NCI-H146 (cell line): ENCODE measurements at places on chromosomes 11 and 22.
A peak's percentile ranks its signal among the peaks of the same experiment; 100 is the strongest.

- peak; percentile 84 for DNase-seq
These were observed 707 bp upstream of the FTH1 start for GRCh38 chr11:61967924-61968757.

GRCh38 chr11:123158033-123159003 is 36.7 kb downstream of the CLMP start:
- no peak for DNase-seq

DNA sequence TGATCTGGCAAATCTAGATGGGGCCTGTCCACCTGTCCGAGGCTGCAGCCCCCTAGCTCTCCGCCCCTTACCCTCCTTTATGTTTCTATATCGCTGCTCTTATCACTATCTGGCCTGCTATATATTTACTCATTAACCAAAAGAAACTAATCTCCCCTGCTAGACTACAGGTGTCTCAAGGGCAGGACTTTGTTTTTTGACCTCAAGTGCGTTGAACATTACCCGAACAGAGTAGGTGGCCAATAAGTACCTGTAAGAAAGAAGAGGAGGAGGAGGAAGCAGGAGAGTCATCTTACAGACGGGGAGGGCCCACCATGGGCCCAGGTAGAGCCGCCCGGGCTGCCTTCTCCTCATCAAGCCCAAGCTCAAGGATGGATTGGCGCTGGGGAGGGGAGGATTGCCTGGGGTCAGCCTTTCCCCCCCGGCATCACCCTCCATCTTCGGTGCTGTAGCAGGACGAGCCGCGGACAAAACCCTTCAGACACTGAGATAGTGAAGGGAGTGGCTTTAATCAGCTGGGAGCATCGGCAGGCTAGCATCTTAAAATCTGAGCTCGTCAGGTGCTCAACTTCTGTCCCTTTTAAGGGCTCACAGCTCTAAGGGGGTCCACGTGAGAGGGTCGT is 1.2 kb upstream of the P2RY6 start:
- DNase-seq: no peak

DNA sequence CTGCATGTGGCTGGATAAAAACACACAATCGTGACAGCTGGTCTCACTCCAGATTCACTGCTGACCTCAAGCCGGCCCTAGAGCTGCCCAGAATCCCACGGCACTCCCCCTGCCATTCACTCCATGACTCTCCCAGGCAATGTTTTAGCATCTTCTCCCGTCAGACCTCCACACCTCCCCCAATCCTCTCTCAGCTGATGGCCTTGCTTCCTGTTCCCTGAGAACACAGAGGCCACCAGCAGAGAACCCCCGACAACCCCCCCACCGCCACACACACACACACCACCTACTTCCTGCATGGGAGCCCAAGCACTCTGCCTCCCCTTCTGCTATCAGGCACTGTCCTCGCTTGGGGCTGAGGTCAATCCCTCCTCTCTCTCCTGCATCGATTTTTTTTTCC is 9.3 kb downstream of the TNKS1BP1 start:
- no peak for DNase-seq

DNA sequence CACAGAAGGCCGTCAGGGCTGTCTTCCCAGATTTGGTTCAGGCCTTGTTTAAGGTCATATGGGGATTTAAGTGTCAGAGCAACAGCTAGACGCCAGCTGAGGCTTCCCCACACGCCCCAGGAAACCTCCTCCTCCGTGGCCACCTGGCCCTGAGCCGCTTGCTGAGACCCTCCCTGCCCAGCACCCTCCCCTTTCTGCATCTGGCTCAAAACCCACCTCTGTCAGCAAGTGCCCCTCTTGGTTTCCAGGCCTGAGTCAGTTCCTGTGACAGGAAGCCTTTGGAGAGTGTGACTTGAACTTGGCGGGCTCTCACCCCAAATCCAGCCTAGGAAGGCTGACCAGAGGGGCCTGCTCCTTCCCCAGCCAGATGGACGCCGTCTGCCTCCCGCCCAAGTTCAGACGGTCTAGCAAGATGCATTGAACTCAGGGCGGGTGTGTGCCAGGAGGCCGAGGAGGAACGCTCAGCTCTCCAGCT is 561 bp downstream of the FXYD2 start:
- DNase-seq: no peak

DNA sequence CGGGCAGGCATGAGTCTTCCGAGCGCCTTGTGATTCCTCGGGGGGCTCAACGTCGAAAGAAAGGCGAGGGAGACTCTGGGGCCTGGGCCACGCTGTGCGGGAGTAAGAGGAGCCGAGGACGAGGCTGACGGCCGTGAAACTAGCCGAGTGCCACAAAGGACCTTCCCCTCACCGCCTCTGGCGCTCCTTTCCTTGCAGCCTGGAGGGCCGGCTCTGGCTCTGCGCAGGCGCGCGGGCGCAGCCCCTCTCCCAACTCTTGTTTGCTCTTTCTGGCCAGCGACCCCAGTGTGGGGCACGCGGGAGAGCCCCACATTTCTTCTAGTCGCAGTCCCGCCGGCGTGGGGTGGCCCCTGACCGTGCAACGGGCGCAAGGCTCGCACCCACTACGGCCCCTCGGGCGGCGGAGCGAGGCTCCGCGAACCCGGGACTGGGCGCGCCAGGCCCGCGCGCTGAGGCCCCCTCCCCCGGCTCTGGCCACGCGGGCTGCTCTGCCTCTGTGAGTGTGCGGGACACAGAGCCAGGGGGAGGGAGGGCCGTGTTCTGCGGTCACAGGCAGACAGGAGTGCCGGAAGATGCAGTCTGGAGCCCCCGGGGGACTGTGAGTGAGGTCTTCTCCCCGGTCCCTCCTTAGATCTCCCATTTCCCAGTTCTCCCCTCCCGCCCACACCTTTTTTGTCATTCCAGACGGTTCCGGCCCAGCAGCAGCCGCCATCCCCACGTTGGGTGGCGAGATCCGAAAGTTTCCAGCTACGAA is 1.0 kb upstream of the TOB2 start:
- DNase-seq: peak; percentile 63

DNA sequence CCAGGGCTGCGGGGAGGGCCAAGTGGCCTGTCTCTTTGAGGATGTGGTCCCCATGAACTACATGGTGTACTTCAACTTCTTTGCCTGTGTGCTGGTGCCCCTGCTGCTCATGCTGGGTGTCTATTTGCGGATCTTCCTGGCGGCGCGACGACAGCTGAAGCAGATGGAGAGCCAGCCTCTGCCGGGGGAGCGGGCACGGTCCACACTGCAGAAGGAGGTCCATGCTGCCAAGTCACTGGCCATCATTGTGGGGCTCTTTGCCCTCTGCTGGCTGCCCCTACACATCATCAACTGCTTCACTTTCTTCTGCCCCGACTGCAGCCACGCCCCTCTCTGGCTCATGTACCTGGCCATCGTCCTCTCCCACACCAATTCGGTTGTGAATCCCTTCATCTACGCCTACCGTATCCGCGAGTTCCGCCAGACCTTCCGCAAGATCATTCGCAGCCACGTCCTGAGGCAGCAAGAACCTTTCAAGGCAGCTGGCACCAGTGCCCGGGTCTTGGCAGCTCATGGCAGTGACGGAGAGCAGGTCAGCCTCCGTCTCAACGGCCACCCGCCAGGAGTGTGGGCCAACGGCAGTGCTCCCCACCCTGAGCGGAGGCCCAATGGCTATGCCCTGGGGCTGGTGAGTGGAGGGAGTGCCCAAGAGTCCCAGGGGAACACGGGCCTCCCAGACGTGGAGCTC is 13.5 kb downstream of the ADORA2A start:
- no peak for DNase-seq

DNA sequence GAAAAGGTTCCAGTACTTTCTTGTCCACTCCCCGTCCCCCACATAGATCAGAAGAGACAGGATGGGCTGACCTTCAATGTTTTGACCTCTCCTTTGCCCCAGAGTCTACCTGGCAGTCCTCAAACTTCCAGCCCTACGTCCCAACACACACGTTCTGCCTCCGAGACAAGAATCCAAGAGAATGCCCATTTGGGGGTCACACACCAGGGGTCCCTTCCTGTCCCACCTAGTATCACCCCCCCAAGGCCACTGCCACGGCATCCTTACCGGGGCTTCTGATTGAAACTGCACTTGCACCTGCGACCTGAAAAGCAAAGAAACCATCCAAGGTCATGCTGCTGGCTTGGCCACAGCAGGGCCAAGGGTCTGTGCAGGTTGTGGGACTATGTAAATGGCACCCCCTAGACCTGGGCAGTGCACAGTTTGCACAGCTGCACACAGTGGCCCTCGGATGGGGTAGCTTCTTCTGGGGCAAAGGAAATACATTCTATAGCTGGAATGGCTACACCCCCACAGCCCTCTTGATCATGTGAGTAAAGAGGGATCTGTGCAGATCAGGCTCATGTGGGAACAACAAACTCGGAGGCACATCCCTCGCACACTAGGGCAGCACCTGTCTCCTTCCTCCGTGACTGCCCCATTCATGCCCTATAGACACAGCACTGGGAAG is 16.5 kb upstream of the FXYD2 start:
- DNase-seq: no peak

GRCh38 chr11:18322818-18323570 is 627 bp downstream of the GTF2H1 start:
- peak; percentile 11 for DNase-seq

- peak; percentile 41 for DNase-seq
These were observed 4.2 kb upstream of the ME3 start for GRCh38 chr11:86676533-86677154.

- DNase-seq: no peak
These were observed 22.8 kb downstream of the OSBP2 start for GRCh38 chr22:30717331-30717921.

DNA sequence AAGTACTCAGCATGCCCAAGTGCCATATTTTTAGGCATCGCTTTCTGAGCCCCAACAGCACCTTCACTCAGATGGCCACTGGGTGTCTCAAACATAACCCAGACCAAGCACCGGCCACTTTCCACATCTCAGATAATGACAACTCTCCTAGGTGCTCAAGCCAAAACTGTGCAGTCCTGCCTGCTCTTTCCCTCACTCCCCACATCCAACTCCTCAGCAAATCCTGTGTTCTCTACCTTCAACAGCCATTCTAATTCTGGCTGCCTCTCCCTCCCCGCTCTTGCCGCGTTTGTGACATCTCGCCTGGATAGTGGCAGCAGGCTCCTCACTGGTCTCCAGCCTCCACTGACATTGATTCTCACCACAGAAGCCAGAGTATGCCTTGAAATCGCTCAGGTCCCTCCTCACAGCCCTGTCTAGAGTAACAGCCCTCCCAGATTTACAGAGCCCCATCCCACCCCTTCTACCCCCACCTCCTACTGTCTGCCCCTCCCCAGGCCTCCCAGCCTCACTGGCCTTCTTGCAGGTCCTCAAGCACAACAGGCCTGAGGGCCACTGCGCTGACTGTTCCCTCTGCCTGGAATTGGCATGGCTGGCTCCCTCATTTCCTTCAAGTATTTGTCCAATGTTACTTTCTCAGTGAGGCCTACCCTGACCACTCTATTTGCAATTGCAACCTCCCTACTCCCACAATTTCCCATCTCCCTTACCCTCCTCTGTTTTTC is 1.3 kb upstream of the PHETA2 start:
- no peak for DNase-seq

DNA sequence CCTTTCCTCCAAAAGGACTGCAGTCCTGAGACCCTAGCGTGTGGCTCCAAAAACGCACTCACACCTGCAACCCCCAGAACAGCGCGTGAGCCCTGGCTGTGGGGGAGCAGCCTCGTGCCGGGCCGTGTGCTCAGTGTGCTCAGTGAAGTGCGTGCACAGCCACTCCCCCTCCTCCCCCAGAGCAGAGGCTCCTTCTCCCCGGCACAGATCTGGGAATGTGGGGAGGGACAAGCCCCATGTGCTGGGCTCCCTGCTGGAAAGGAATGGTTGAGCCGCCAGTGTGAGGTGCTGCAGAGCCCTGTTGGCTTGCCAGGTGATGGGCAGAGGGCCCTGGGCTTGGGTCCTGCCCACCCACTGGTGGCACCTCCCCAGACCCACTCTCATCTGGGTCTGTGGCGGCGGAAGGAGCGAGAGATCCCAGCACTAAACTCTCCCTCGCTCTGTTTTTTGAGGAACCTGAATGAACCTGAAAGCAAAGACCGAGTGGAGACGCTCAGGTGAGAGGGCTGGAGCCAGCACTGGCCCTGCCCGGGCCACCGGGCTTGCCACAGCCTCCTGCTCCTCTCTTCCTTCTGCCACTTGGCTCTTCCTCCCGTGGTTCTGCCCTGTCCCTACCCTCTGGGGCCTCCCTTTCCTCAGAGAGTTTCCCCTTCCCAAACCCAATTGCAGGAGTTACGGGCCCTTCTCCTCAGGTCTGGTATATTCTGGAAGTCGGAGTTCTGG is 9.0 kb downstream of the RCOR2 start:
- DNase-seq: no peak

- DNase-seq: no peak
These were observed 725 bp downstream of the ARHGAP42 start for GRCh38 chr11:100687630-100688395.

DNA sequence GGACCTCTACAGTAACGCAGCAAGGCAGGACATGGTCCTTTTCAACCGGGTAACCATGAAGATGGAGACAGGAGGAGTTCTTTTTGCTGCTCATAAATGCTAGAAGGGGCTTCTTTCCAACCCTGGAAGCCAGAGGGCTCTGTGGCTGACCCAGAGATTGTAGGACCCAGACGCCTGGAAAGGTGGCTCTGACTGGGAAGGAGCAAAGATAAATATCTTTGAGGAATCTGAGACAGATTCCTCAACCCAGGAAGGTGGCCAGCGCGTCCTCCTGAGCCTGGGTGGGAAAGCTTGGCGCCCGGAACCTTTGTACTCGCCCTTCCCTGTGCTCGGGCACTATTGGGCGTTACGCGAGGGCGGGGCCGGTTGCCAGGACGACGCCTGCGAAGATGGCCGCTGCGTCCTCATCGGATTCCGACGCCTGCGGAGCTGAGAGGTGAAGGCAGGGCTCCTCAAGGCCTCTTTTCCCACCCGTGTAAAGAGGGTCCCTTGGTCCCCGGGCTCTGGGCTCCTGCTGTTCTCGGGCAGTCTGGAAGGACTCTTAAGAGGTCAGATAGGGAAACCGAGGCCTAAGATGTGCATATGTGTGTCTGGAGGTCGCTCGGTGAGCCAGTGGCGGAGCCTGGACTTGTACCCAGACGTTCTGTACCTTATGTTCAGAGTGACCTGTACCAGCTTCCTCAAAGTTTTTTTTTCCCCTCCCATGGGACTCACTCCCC is at the start of gene BBS1:
BBS1 (plus strand) TSS at position 365 of the 719 bp plus-strand sequence; CDS start at position 390, 25 bp downstream.
- peak; percentile 72 for DNase-seq

- DNase-seq: no peak
These were observed 2.4 kb downstream of the MICAL2 start for GRCh38 chr11:12112750-12113149.

- DNase-seq: no peak
These were observed 120.0 kb downstream of the SLC17A6 start for GRCh38 chr11:22458161-22458560.

DNA sequence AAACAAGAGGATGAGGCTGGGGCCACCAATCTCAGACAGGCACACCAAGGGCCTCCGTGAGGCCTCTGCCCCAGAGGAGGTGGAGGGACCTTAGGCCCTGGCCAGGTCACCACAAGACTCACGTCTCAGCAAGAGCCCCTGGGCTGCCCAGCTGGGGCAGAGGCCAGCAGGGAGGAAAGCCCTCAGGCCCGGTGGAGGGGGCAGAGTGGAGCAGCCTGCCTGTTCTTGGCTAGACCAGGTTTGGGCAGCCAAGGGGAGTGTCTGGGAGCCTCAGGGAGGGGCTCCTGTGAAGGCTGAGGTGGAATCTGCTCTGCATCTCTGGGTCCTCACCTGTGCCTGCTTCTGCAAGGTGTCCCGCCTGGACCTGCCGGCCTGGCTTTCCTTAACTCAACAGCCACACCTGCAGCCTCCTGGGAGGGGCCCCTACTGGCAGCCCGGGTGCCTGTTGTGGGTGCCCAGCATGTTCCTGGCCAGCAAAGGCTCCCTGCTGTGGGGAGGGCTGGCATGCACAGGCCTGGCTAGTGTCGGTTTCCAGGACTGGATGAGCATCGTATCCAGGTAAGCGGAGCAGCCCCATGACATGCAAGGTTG is 11.9 kb downstream of the TTLL12 start:
- peak; percentile 23 for DNase-seq

- peak; percentile 90 for DNase-seq
These were observed 183.2 kb upstream of the NECTIN1 start for GRCh38 chr11:119912229-119912628.

GRCh38 chr11:86802146-86802545 is 1.8 kb downstream of the PRSS23 start:
- no peak for DNase-seq
